ENCODE measurements at places on chromosomes 7 and 10. TPM values are rescaled to one million over a fixed set of nuclear protein-coding genes. Genes with fewer than 3 reads are reported as not detected.

The EBLN1 gene
- not detected for total RNA-seq

The TCF7L2 gene
- total RNA-seq = 98.9 TPM

The UBE3C gene
- total RNA-seq = 50.9 TPM

The CDH23 gene
- total RNA-seq = 1.6 TPM

The PAX4 gene
- total RNA-seq = 0.88 TPM

The AIFM2 gene
- total RNA-seq = 25.7 TPM

The MMP21 gene
- total RNA-seq = not detected

The ZNF239 gene
- 1.2 TPM for total RNA-seq

The FAM200A gene
- 5.0 TPM for total RNA-seq

The TMEM213 gene
- not detected for total RNA-seq

The PUS7 gene
- 7.5 TPM for total RNA-seq

The FFAR4 gene
- total RNA-seq = 48.2 TPM

The COL13A1 gene
- total RNA-seq = 1.0 TPM

The NYAP1 gene
- 0.69 TPM for total RNA-seq

The CLRN3 gene
- 76.8 TPM for total RNA-seq

The MUC12 gene
- total RNA-seq = 542 TPM

The VAX1 gene
- not detected for total RNA-seq

The ZC3HAV1L gene
- 10.9 TPM for total RNA-seq

The SPDYE2 gene
- total RNA-seq = not detected

The CALHM1 gene
- not detected for total RNA-seq

The CYP17A1 gene
- not detected for total RNA-seq

The H2BK1 gene
- not detected for total RNA-seq

The TMEM176B gene
- total RNA-seq = 154 TPM

The KIAA1549 gene
- 3.5 TPM for total RNA-seq

The LRMDA gene
- total RNA-seq = 5.2 TPM

Data from colonic mucosa (tissue), 4 donors.